Cortex of kidney (tissue), 1 donor: ENCODE measurements at places on chromosomes 6 and 20.

- no peak for DNase-seq
These were observed 3.4 kb upstream of the TNXB start for GRCh38 chr6:32112431-32112980.

- no peak for DNase-seq
These were observed 2.4 kb upstream of the CCR6 start for GRCh38 chr6:167120583-167120903.

DNA sequence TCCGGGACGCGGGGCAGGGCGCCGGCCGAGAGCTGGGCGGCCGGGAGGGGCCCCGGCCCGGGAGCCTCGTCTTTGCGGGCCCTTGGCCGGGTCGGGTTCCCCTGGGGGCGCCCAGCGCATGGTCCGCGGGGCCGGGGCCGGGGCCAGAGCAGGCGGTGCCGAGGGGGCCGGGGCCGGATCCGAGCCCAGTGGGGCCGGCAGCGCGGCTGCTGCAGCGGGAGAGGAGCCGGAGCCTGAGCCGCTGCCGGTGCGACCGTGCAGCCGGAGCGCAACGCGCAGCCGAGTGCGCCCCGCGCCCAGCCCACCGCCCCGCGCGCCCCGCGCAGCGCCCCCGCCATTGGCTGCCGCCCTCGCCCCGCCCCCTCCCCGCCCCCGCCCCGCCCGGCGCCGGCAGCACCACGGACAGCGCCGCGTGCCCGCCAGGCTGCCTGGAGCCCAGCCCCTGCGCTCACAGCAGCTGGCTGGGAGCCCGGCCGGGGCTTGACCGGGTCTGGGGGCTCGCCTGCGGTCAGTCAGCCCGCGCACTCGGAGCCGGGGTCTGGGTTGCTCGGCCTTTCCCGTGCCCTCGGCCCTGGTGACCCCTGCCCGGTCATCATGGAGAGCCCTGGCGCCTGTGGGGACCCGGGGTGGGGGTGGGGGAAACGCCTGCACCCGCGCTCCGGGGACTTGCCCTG lies at the start of gene HRH3:
HRH3 (minus strand) TSS at position 287 of the 674 bp plus-strand sequence. CDS start 308 bp downstream, outside the sequence.
- no peak for DNase-seq

DNA sequence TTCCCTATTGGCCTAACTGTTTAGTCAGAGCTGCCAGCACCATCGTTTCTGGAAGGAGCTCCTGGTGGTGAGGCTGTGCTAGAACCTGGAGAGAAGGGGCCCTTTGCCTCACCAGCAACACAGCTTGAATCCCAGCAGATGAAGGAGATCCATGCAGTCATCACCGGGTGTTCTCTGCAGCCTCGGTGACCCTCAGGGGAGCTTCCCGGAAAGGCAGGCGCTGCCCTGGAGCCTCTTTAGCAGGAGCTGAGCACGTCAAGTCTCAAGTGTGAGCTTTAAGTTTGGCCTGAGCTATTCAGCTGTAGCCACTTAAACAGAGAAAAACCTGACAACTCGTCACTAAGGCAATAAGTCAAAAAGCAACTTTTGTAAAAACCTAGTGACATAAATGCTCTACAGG lies 181.2 kb upstream of the FOXQ1 start:
- no peak for DNase-seq

DNA sequence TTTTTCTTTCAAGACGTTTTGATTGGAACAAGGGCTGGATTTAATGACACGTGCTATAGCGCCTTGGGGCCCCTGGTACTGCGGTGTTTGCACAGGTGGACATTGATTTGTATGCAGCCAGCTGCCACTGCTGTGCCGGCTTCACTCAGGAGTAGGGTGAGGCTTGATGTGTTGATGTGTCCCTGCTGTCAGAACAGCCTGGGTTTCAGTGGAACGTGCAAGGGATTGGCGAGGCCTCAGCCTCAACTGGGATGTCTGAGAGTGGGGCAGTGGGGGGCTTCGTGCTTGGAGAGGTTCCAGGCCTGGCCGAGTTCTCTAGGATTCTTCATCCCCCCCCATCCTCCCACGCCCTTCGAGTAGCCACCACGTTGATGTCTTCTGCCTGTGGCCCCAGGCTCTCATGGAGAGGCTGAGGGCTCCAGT lies 23.0 kb downstream of the PYGB start:
- DNase-seq: no peak

DNA sequence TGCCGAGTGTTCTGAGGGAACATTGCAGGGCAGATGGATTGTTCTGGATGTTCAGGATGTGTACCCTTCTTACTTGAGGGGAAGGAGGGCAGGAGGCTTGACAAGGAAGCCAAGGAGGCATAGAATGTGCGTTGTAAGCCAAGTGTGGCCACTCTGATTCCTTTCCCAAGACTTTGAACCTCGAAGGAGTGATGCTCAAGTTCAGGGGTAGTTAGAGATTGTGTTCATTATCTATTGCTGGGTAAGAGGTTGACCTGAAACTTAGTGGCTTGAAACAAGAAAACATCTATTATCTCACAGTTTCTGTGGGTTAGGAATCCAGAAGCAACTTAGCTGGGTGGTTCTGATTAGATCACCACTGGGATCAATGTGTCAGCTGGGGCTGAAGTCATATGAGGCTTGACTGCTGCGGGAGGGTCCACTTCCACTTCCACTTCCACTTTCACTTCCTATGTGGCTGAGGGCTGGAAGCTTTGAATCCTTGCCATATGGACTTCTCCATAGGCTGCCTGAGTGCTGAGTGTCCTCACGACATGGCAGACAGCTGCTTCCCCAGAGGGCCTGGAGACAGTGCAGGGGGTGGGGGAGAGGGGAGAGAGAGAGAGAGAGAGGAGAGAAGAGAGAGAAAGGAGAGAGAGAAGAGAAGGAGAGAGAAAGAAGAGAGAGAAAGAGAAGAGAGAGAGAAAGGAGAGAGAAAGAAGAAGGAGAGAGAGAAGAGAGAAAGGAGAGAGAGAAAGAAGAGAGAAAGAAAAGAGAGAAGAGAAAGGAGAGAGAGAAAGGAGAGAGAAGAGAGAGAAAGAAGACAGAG lies 6.9 kb upstream of the CD40 start:
- DNase-seq: no peak

GRCh38 chr20:17854307-17854903 lies 114.2 kb downstream of the SNX5 start:
- DNase-seq: no peak

GRCh38 chr20:47664068-47664437 lies 121.2 kb downstream of the SULF2 start:
- DNase-seq: no peak

DNA sequence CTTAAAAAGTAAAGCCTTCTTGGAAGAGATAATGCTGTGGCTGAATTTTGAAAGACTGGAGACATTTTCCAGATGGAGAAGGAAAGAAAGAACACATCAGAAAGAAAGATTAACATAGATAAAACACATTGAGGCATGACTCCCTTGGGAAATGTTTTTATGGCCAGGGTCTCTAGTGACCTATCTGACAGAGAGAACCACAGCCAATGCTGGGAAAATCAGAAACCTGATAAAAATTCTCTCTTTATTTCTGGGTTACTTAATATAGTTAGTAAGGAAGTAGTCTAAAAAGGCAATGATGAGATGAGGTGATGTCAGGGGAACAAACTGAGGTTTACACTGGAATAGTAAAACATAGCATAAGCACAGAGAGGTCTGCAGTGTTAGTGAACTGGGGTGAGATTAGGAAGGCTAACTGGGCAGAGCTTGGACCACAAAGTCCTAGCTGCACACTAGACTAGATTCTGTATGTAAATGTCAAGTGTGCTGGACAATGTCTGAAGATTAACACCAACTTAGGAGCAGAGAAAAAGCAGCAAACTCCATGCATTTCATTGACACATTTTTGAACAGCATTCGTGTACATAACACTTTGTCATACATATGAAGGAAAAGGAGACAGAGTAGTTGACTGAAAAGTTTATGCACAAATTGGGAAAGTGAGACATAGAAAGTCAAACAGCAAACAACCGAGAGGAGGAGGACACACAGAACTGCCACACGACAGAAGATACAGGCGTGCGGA lies 31.0 kb downstream of the ELOVL2 start:
- DNase-seq: no peak

GRCh38 chr6:96286503-96286902 lies 235.1 kb upstream of the UFL1 start:
- DNase-seq: no peak

- no peak for DNase-seq
These were observed 55.0 kb downstream of the TOX2 start for GRCh38 chr20:43969501-43970182.

- DNase-seq: no peak
These were observed 150.1 kb upstream of the PDE7B start for GRCh38 chr6:135701426-135701825.

DNA sequence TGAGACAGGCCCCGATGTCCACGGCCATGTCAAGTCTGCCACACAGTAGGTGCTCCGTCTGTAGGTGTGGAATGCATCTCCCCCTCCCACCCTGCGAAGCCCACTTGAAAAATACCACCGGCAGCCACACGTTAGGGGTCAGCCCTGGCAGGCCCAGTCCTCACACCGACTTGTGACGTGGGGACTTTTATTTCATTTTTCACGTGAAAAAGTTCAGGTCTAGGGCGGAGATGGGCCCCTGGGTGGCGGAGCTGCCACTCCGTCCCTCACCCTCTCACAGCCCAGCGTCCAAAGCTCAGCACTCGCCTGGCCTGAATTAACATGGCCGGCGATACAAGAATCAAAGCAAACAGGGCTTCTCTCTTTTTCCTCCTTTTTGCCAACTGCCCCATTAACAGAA lies 3.8 kb upstream of the TUBB1 start:
- DNase-seq: no peak

GRCh38 chr6:116072368-116072767 lies 11.7 kb upstream of the FRK start:
- no peak for DNase-seq

- no peak for DNase-seq
These were observed 46.8 kb downstream of the KCNB1 start for GRCh38 chr20:49435639-49436038.

DNA sequence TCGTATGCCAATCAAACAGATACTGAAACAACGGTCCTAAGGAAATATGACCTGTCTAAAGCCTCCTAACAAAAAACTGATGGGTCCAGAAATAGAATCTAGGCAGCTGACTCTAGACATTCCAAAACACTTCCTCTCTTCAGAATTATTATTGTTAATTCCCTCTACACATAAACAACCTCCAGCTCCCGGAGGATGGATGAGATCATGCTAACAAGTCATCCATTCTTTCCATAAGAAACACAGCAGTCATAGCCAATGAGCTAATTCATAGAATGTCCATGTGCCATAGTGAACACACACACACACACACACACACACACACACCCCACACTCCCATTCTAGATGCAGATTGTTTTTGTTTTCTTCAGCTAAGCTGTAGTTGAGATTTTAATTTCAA lies 44.3 kb downstream of the HDGFL1 start:
- no peak for DNase-seq

DNA sequence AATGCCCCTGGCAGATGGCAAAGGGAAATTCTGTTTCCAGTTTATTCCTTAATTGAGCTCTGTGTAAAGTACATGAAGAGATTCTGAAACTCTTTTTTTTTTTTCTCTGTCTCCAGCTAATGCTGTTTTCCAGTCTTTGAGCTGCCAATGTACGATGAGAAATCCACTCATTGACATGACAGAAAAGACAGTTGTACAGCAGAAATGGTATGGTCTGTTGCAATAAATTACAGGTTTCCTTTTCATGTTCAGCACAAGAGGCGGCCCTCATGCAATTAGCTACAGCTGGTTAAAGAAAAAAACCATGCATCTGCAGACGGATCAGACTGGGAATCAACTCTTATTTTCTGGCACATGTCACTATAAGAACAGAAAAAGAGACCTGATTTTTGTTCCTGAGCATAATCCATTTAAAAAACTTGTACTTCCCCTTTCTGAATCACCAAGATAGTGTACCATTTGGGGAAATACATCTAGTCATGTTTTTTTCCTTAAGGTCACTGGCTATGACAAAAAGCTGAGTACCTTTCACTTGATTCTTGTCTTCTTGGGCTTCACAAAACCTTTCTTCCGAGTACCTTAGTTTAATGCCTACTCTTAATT lies 289.8 kb upstream of the PREP start:
- no peak for DNase-seq

DNA sequence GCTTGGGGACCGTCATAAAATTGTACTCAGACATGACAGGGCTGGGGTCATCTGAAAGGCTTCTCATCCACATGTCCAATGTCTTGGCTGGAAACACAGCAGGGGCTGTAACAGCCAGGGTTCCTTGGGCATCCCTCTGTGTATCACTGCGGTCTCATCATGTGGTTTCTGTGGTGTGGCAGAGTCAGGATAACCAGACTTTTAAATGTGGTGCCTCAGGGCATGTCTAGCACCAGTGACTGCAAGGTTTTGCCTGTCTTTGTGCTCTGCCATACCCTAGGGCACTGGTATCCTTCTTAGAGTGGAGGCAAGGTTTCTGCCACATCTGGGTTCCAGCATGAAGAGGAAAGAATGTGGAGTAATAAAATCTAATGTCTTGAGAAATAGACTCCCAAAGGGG lies 124.2 kb downstream of the PLEKHG1 start:
- DNase-seq: no peak

GRCh38 chr6:90370493-90370959 lies 73.9 kb upstream of the BACH2 start:
- DNase-seq: no peak

DNA sequence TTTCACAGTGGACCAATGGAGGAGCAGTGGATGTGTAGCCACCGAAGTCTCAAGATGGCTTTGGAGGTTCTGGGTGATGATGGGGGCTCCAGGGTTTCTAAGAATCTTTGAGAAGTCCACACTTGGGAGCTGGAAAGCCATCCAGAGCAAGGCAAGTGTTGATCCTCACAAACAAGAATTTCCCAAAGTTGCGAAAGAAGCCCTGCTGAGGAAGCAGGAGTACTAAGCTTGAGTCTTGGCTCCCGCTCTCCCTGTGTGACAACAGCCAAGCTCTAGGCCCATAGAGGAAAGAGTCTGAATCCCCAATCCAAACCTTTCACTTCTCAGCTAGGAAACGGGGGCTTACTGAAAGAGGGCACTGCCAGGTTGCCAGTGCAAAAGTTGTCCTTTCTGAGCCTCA lies 106.0 kb downstream of the EDN3 start:
- DNase-seq: no peak

- DNase-seq: no peak
These were observed 66.8 kb upstream of the THEMIS start for GRCh38 chr6:127967708-127968107.

GRCh38 chr6:71395731-71396409 lies 107.3 kb downstream of the OGFRL1 start:
- no peak for DNase-seq

GRCh38 chr6:111872401-111873177 lies 663 bp downstream of the FYN start:
- no peak for DNase-seq

DNA sequence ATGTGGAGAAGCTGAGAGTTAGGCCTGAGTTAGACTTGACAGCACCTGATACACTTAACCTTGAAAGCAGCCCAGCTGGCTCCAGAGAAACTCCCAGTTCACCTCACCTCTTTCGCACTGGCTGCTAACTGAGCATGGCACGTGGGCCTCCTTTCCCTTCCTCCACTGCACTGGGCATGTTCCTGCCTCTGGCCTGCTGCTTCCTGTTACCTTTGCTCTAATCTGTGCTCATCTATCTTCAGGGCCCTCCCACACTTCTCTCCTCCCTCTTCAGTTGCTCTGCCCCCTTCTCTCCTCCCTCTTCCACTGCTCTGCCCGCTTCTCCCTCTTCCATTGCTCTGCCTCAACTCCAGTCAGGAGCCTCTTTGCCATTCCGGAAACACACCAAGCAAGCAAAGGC lies 13.7 kb upstream of the UBE2V1 start:
- no peak for DNase-seq

- DNase-seq: no peak
These were observed 12.1 kb downstream of the TAF4 start for GRCh38 chr20:62053465-62054196.

GRCh38 chr6:146913842-146914488 lies 290.3 kb upstream of the STXBP5 start:
- DNase-seq: no peak

- no peak for DNase-seq
These were observed 24.0 kb upstream of the HDAC2 start for GRCh38 chr6:113994934-113995342.

GRCh38 chr6:64081453-64081852 lies 445.9 kb downstream of the PHF3 start:
- no peak for DNase-seq
